ENCODE measurements at places on chromosomes 3 and 15. TPM values are rescaled to one million over a fixed set of nuclear protein-coding genes. Genes with fewer than 3 reads are reported as not detected.

The CERS3 gene
- total RNA-seq: not detected

GRCh38 chr3:33438881-33439545, 1.2 kb downstream of the UBP1 start:
- no peak for DNase-seq

DNA sequence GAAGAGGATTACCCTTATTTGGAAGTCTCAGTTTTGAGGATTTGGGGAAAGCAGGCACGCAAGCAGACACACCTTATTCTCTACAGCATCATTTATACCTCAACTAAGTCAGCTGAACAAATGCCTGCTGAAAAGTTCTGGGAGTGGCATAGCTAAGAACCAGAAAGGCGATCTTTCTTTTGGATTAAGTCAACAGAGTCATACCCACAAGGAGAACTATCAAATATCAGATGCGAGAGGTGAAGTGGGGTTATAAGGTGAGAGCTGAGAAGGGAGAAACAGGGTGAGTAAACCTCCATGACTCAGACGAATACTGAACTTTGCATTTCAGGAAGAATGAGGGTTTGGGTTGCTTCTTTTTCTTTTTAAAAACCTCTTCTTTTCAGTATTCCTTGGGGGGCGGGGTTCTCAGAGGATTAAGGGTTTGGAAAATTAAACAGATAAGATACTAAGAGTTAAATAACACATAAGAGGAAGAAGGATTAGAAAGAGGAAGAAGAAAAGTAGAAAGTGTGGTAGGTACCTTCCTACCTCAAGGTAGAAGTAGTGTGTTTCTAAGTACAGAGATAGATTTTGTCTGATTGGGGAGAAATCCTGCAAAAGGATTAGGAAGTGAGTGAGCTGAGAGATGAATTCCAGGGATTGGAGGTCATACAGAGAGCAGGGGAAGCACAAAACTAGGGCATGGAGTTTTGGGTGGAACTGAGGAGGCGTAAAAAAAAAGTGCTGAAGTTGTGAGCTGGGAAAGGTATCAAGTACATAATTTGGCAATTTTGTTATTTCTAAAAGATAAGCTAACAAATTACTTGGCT, 41.3 kb upstream of the ICE2 start:
- DNase-seq: no peak

- DNase-seq: no peak
These were observed 826 bp downstream of the SHC4 start for GRCh38 chr15:48962662-48963523.

The DUOXA1 gene
- not detected for total RNA-seq

- DNase-seq: no peak
These were observed 16.4 kb downstream of the CCR1 start for GRCh38 chr3:46191730-46192129.

- DNase-seq: no peak
These were observed 550.2 kb downstream of the ZBBX start for GRCh38 chr3:166829896-166830295.

The ENTPD3 gene
- total RNA-seq: 0.24 TPM

DNA sequence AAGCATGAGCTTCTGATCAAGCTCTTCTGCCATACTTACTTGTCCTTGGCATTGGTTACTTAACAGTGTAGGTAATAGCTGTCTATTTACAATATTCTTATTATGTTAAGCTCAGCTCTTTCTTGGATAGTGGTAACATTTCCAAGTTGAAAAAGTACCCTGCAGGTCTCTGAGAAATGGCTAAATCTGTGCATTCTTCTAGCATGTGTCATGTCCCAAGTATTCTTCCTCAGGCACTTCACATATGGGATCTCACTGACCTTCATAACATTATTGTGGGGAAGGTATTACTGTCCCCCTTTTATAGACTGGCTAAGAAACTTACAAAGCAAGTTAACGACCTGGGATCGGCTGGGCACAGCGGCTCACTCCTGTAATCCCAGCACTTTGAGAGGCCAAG, 236.1 kb downstream of the RORA start:
- no peak for DNase-seq

The RASGRP1 gene
- total RNA-seq: 0.10 TPM

GRCh38 chr3:116000311-116000710, 377.0 kb downstream of the GAP43 start:
- DNase-seq: no peak

- DNase-seq: no peak
These were observed 1078.5 kb downstream of the TUSC7 start for GRCh38 chr3:117788061-117788460.

The SPINK8 gene
- total RNA-seq: not detected

The ACTRT3 gene
- 2.8 TPM for total RNA-seq

The GPR156 gene
- 0.76 TPM for total RNA-seq

- DNase-seq: no peak
These were observed 105.8 kb upstream of the RASGRP1 start for GRCh38 chr15:38670128-38671005.
